Small intestine (tissue), 16 donors: ENCODE measurements at places on chromosomes 6 and 20.

GRCh38 chr20:11447371-11448100 is 470.2 kb upstream of the BTBD3 start:
- H3K27me3 ChIP-seq = no peaks in the 10 kb centered on the region
- no peak overlapping the region for H3K4me3 ChIP-seq
- H3K27ac ChIP-seq = no peak overlapping the region
- DNase-seq = no peak

- no peak overlapping the region for H3K27ac ChIP-seq
- H3K4me3 ChIP-seq = no peak overlapping the region
- no peaks in the 10 kb centered on the region for H3K27me3 ChIP-seq
- DNase-seq = no peak
Observed at GRCh38 chr6:144936764-144937163, 651.6 kb downstream of the UTRN start.

DNA sequence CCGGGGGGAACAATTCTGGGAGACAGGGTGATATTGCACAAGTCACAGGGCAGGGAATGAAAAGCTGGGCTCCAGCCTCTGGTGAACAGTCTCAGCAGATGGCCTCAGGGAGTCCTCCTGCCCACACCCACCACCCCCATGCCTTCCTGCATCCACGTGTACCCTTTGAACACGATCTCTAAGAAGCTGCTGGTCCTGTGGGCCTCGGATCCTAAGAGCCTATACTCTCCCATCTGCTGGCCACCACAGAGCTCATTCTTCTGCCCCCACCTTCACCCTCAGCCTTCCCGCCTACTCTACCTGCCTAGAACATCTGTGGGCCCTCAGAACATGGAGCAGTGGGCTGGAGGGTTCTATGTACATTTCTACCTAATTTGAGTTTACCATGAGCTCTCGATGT is 60.3 kb downstream of the TRERF1 start:
- no peak for DNase-seq
- no peaks in the 10 kb centered on the region for H3K36me3 ChIP-seq
- no peaks in the 10 kb centered on the region for H3K27me3 ChIP-seq
- peaks cover 9% of the 10 kb centered on the region for H3K4me1 ChIP-seq
- H3K27ac ChIP-seq = peak overlapping the region; percentile 20
- H3K4me3 ChIP-seq = no peak overlapping the region

DNA sequence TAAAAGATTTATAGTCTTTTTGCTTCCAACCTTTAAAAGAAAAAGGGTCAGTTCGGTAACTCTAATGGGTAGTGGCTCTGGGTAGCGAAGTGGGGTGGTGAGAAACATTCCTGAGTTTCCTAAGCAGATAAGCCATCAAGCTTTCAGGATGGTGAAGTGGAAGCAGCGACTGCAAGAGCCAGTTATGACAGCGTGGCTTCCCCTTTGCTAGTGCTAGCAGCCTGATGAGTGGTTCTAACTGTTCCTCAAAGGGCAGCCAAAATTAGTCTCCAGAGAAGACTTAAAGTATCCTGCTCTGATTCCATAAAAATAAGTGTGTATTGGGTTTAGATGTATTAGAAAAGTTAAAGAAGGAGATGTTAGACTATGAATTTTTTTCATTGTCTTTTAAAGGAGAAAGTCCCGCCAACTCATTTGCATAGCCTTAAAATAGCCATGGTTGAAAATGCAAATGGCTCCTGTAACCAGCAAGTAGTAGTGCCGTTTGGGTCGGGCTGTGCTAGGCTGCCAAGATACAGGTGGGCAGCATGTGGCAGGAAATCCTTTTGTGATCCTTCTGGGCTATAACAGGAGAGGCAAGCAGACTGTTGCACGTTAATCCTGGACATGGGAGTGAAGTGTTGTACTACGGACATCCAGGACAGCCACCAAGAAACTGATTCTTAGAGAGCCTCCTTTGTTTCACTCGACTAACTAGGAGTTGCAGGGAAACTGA is 18.0 kb downstream of the ELOVL2 start:
- no peak overlapping the region for H3K27ac ChIP-seq
- H3K4me1 ChIP-seq = no peaks in the 10 kb centered on the region
- no peaks in the 10 kb centered on the region for H3K36me3 ChIP-seq
- peaks cover 6% of the 10 kb centered on the region for H3K27me3 ChIP-seq
- H3K4me3 ChIP-seq = no peak overlapping the region

- H3K36me3 ChIP-seq = no peaks in the 10 kb centered on the region
- H3K27me3 ChIP-seq = no peaks in the 10 kb centered on the region
- DNase-seq = no peak
- H3K4me1 ChIP-seq = no peaks in the 10 kb centered on the region
- no peak overlapping the region for H3K27ac ChIP-seq
- no peak overlapping the region for H3K4me3 ChIP-seq
Observed at GRCh38 chr20:23234311-23235078, 116.1 kb upstream of the NXT1 start.

- H3K27ac ChIP-seq = no peak overlapping the region
- no peaks in the 10 kb centered on the region for H3K27me3 ChIP-seq
- no peak overlapping the region for H3K4me3 ChIP-seq
- peaks cover 18% of the 10 kb centered on the region for H3K4me1 ChIP-seq
Observed at GRCh38 chr6:43391440-43392031, 22.1 kb upstream of the ZNF318 start.

- no peak overlapping the region for H3K27ac ChIP-seq
- no peak overlapping the region for H3K4me3 ChIP-seq
- no peak for DNase-seq
- H3K27me3 ChIP-seq = no peaks in the 10 kb centered on the region
- H3K36me3 ChIP-seq = no peaks in the 10 kb centered on the region
Observed at GRCh38 chr6:23414051-23414445, 712.0 kb upstream of the NRSN1 start.

- no peak overlapping the region for H3K27ac ChIP-seq
- no peaks in the 10 kb centered on the region for H3K36me3 ChIP-seq
- H3K4me3 ChIP-seq = no peak overlapping the region
- no peak for DNase-seq
- no peaks in the 10 kb centered on the region for H3K27me3 ChIP-seq
Observed at GRCh38 chr20:38485041-38485440, 12.4 kb downstream of the RALGAPB start.

DNA sequence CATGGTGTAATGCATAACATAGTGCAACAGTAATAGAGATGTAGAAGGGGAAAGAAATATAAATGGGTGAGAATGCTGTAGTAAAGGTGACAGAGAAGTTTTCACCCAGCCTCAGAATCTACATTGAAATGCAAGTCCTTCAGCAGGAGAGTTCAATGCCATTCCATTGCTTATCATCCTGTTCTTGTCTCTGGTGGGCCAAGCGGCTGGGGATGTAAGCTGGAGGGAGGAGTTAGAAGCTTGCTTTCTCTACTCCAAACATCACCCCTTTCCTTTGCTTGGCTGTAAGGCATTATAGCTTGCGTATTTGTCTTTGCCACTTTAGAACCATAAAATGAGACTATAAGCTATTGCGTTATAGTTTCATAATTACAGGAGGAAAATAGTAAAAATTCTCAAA is 2.2 kb upstream of the FUT9 start:
- H3K36me3 ChIP-seq = no peaks in the 10 kb centered on the region
- H3K4me3 ChIP-seq = no peak overlapping the region
- no peaks in the 10 kb centered on the region for H3K4me1 ChIP-seq
- H3K27me3 ChIP-seq = peaks cover 20% of the 10 kb centered on the region
- DNase-seq = no peak
